ENCODE measurements at places on chromosomes 6 and 20. TPM values are rescaled to one million over a fixed set of nuclear protein-coding genes. Genes with fewer than 3 reads are reported as not detected.

ETV7 gene
- total RNA-seq, result 6.7 TPM

ADAM33 gene
- 2.2 TPM for total RNA-seq

PRICKLE4 gene
- total RNA-seq, result 0.65 TPM

SASH1 gene
- total RNA-seq, result 145 TPM

OSTM1 gene
- 29.3 TPM for total RNA-seq

LY6G5C gene
- 0.65 TPM for total RNA-seq

CTNNBL1 gene
- total RNA-seq, result 24.0 TPM

CDSN gene
- not detected for total RNA-seq

MCCD1 gene
- not detected for total RNA-seq

PRPH2 gene
- 2.5 TPM for total RNA-seq

TNNC2 gene
- total RNA-seq, result 1.4 TPM
